ENCODE measurements at places on chromosomes 13 and 19.

DNA sequence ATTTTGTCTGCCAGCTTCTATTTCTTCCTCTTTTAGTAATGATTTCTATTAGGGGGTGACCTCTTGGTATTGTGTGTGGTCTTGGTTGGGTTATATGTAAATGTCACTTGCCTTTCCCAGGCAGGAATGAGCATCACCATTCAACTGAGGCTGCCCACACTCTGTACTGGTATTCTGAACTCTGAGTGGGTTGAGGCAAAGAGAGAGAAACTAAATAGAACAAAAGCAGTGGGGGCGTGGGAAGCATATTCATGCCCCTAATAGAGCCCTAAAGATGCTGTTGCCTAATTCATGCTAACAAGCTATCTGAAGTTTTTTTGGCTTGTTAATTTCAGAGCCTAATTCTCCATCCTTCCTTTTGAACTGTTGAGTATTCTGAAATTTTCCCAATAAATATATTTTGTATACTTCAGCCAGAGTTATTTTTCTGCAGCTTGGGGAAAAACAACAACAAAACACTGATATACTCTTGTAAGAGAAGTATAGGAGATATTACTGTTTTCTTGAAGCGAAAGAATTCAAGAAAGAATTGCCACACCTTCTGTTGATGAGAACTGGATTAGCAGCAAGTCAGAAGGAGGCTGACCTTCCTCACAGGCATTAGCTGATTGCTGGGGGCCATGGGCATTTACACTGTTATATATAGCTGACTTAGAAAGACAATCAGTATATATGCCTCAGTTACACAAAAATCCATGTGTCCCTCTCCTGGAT, 315.8 kb upstream of the KLF12 start:
- DNase-seq: no peak

DNA sequence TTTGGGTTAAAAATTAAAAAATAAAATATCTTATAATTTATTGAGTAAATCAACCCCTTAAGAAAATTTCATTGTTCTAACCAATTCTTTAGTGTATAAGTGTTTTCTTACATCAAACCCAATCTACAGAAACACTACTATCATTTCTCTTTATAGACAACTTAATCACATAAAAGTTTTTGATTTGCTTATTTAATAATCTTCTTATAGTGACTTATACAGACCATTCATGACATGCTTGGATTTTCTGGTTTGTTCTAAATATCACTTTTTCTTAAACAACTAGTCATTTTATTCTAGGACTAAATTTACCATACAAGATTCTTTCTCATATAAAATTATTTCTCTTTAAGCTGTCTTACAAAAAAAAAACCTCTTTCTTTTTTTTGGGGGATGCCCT, 27.3 kb upstream of the ZSCAN5A start:
- DNase-seq: no peak

DNA sequence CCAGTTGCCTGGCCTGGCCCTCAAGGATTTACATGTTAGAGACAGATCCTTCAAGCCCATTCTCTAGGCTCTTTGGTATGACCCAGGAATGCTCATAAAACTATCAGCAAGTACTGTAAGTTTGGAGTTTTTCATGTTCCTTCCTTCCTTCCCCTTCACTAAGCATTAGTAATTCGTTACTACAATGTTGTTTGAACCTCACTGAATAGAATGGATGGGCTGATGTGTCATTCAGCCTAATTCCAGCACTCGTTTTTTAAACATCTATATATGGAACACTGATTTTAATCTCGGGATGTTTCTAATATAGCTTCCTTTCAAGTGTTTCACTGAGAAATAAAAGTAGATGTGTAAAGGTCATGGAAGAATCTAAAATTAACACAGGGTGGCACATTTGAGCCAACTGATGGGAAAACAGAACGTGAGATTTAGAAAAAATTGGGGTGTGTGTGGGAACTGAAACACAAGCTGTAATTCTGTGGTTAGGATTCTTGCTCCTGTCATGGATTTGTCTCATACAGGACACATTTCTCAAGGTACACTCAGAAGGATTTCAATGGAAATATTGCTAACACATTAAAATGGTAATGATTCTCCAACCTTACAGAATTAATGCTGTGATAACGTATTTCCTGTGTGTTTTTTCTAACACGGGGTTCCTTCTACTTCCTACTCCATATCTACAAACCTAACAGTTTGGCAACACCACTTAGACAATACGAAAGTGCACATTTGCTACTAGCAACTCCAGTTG, 93.4 kb downstream of the FLT1 start:
- DNase-seq: no peak

DNA sequence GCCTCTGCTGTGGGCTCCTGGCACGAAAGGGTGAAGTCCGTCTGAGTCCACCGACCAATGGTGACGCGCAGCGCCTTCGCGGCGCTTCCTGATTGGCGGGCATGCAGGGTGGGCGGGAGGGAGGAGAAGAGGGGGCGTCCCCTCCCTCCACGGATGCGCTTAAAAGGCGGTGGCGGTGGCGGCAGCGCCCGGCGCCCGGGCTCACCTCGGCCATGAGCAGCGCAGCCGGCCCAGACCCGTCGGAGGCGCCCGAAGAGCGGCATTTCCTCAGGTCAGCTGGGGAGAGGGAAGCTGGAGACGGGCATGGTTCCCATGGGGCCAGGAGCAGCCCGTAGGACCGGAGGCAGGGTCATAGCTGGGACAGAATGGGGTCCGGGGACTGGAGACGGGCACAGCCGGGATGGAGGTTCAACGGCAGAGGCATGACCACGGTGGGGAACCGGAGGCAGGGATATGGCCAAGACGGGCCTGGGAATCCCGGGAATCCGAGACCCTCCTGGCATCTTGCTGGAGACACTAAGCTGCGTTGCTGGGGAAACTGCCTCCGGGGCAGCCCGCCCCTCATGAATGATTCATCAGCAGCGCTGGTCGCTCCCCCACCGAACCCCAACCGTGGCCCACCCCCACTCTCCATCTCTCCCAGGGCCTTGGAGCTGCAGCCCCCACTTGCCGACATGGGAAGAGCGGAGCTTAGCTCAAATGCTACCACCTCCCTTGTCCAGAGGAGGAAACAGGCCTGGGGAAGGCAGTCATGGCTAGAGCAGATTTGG, at the start of gene YJEFN3:
Gene YJEFN3 (plus strand): TSS at position 191 of the 770 bp plus-strand sequence. CDS start 22 bp downstream, at position 213.
- no peak for DNase-seq

GRCh38 chr19:14089662-14090508, 666 bp downstream of the SAMD1 start:
- DNase-seq: peak; percentile 34

DNA sequence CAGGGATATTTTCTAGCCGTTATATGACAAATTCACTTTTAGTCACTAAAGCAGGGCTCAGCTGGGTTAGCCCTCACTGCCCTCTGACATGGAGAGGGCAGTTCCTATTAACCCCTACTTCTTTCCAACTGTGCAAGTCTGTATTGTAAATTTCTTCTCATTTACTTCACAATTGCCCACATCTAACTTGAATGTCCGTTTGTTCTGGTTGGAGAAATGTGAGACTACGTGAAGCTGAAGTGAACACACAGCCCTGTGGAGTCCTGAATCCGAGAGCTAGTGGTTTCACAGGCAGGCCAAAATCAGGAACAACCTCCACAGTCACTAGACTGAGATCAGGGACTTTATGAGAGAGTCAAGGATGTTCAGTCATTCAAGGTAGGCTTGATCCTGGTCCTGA, 4.4 kb upstream of the MYO16 start:
- DNase-seq: no peak

DNA sequence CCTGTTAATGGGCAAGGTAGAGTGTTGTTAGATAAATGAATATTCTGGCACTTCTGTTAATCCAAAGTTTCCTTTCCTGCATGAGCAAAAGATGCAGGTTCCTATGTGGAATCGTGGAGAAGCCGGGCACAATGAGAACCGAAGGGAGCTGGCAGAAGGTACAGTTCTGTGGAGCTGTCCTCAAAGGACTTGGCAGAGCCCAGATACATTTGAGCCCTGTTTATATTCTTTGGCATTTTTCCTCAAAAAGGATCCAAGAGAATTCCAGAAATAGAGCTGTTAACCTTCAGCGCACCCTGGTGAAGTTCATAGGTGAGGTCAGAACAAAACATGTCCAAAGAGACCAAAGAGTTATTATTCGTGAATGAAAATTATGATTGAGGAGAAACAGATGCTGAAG, 4.0 kb upstream of the DLEU7 start:
- no peak for DNase-seq

- no peak for DNase-seq
Measured at GRCh38 chr19:34574704-34575103, 93.1 kb downstream of the WTIP start.

- no peak for DNase-seq
Measured at GRCh38 chr19:44993526-44993925, 7.7 kb upstream of the RELB start.

DNA sequence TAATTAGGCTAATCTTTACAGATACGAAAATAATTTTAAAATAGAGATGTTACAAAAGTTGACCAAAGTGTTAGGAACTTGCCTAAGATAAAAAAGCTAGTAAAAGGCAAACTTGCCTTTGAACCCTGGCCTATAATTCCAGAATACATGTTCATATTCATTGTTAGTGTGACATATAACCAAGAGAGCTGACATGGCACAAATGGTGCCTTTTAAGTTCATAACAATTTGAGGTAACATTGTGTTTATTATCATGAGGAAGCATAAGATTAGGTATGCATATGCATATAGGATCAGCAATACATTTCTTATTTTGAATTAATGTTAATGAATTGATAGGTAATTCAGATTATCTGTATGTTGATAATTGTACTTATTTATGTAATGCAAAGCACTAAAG, 1537.9 kb upstream of the PRR20A start:
- no peak for DNase-seq

- DNase-seq: no peak
Measured at GRCh38 chr13:111449041-111449440, 128.6 kb downstream of the TEX29 start.

DNA sequence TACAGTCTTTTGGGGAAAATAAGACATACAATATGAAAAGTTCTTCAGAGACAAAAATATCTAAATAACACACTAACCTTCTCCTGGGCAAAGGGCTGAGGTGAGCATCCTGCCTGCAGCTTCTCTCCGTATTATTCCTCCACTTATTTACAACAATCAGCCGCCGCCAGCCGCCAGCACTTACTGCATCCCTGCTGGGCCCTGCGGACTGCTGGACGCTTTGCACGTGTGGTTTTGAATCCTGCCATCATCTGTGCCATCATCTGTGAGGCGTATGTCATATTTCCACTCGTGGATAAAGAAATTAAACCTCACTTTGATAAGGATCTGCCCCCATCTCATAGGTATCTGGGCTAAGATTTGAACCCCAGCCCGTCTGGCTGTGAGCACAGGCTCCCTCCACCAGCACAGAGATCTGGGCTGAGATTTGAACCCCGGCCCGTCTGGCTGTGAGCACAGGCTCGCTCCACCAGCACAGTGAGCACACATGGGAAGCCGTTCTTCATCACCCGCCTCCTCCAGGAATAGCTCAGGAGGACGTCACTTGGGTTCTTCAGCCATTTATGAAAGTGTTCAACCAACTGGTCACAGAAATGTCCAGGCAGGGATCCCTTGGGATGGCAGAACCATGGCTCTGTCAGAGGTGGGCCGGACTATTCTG, 35.2 kb upstream of the TUBGCP3 start:
- DNase-seq: no peak

DNA sequence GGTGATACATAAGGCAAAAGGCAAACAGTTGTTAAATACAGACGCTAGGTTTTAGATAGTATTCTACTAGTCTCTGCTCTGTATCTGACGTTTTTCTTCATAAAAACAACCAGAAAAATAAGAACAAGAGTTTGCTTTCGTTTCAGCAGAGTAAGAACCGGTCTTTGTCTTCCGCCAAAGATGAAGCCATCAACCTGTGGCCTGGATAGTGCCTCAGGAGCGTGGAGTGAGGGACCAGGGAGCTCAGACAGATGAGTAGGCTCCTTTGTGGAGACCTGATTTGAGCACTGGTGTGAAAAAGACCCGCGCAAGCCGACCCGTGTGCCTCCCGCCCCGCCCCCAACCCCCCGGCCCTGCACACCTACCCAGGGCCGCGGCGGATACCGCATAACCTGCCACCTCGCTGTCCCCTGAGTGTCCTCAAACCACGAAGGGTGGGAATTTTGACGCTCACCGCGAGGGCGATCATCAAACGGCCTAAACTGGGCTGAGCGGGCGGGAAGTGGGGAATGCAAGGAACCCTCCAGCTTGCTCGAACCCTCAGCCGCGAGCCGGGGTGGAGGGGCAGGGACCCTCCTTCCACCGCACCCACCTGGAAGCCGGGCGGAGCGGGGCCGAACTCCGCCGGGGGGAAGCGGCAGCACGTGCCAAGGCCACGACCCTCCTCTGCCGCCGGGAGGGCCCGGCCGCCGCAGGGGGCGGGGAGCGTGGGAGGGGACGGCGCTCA, 866 bp upstream of the LMO7 start:
- DNase-seq: no peak

- DNase-seq: no peak
Measured at GRCh38 chr13:19519049-19519448, 42.3 kb downstream of the TPTE2 start.

GRCh38 chr19:42370068-42370520, 20.0 kb downstream of the CNFN start:
- DNase-seq: no peak

- no peak for DNase-seq
Measured at GRCh38 chr13:51576754-51577153, 7.5 kb upstream of the WDFY2 start.

DNA sequence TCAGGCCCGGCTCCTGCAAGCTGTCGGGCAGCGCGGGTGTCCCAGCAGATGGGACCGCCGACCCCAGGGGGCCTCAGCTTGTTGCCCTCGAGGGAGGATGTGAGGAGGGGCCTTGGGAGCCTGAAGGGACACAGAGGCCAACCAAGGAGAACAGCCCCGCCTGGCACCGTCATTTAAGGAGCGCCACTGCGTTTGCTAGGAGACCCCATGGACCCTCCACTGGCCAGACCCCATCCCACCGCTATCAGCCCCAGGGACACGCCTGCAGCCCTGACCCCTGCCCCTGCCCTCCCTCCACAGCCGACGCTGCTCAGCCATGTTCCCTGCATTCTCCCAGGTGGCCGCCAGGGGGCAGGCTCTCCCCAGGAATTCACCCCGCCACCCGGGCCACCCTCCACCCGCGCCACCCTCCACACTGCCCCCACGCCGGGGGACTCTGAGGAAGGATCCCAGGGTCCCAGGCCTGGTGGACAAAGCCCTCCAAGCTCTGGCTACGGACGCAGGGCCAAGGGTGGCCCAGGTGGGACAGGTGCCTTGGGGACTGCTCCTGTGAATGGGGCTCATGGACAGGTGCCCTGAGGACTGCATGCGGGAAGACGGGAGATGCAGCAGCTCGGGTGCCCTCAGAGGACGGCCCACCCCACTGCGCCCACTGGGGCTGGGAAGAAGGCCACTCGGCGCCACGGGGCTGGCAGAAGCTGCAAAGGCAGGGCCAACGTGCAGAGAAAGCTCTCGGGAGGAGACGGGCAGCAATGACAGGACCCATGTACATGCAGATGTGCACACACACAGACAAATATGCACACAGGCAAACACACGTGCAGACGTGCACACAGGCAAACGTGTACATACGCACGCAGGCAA, 34.4 kb downstream of the PIP5K1C start:
- DNase-seq: peak; percentile 71

- no peak for DNase-seq
Measured at GRCh38 chr13:101291646-101292515, 124.4 kb downstream of the NALCN start.
